ENCODE measurements at places on chromosomes 16 and 17. TPM values are rescaled to one million over a fixed set of nuclear protein-coding genes. Genes with fewer than 3 reads are reported as not detected.

GRB7 gene
- 1.6 TPM for total RNA-seq

DNA sequence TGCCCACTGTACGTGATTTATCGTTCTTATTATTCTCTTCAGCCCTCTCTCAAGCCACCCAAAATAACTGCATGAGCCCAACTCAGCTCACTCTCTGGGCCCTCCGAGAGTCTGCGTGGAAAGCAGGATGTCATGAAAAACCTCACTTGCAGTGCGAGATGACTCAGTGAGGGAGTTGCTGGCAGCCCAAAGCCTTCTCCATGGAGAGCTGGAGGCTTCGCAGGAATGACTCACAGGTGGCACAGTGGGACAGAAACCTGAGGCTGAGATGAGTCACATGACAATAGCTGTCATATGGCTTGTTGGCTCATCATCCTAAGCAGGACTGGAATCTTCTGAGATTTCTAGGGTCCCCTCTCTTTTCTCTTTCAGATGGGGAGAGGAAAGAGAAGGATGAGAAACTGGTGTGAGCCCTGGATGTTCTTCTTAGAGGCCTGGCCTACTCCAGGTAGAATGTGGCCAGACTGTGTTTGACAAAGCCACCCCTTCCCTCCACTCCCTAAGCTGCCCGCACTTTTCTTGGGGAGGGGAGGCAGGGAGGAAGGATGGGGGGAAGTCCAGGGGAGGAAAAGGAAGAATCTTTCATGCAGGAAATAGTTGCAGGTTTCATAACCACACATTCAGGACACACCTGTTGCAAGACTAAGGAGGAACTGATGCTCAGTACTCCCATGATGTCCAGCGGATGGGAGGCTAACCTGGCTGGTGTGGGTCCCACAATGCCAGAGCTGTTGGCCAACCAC lies 160.6 kb upstream of the RPL38 start:
- DNase-seq: peak; percentile 86

CCDC144A gene
- total RNA-seq: 2.5 TPM

- DNase-seq: no peak
Observed at GRCh38 chr16:83682116-83682867, 125.5 kb upstream of the HSBP1 start.

DNA sequence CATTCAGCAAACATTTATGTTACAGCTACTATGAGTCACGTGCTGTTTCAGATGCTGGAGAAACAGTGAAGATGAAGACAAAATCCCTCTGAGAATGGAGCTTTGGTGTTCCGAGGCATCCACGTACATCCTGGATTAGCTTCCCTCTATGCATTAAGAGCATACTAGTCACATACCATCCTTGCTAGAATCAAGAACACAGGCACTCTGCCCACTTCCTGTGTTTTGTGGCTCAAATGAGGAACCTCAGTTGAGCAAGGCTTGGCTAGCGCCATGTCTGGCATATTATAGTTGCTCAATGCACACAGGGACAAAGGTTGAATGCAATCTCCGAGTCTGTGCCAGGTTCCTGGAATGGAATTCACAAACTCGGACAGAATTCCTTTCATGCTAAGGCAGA lies 297.5 kb downstream of the XYLT1 start:
- peak; percentile 80 for DNase-seq

TUBB3 gene
- total RNA-seq: 12.5 TPM

GRCh38 chr17:81025741-81026129 lies 9.2 kb upstream of the BAIAP2 start:
- DNase-seq: peak; percentile 47

- DNase-seq: no peak
Observed at GRCh38 chr17:70317421-70317820, 148.1 kb downstream of the KCNJ2 start.

DNA sequence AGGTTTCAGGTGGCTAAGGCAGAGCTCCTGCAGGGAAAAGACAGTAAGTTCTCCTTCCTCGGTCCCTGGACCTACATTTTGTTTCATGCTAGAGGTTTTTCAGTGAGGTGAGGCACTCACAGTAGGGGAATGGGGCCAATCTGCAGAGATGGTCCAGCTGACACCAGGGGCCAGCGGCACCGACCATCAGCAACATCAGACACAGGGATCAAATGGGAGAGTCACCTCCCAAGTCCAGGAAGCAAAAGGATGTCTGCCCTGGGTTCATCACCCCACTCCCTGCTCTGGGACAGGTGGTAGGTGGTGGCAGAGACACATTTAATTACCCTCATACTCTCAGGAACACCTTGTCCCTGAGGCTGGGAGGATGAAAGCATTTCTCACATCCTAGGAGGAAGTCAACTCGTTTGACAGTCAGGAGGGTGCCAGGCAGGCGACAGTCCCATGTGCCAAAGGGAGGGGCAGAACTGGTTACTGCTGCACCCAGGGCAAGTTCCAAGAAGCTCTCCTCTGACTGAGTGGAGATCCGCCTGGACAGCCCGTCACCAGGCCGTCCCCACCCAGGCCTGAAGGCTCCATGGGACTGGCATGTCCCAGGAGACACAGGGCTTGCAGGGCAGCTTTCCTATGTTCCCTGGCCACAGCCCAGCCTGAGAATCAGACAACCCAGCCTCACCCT lies 19.2 kb downstream of the ATP6V0D1 start:
- DNase-seq: no peak

SLC13A2 gene
- total RNA-seq: not detected

DNA sequence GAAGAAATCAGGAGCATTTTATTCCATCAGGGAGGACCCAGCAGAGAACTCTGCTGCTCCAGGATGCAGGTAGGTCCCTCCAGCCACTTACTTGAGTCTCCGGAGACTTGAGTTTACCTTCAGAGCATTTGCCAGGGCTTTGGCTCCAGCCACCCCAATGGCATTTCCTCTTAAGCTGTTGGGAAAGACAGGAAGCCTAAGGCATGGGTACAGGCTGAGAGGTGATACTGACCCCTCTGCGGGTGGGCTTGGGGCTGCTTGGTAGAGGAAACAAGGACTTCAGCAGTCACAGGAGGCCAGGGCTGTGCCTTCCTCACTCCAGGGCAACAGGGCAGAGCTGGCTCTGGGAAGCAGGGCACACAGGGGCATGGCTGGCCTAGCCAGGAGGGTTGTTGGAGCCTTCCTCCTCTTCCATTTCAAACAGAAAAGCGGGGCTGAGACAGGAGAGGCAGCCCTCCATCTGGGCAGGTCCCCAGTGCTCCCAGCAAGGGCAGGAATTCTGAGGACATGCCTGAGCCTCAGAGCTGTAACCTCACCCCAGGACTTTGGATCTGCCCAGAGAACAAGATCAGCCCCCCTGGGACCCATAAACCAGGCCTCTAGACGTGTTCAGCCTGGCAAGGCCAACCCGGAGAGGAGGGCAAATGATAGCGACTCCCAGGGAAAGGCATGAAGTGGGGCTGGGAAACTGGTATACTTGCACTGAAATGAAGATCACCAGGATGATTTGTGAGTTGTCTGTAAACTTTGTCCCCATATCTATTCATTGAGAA lies 34.4 kb downstream of the NLRC3 start:
- no peak for DNase-seq

GRCh38 chr16:86297391-86297790 lies 212.9 kb upstream of the FOXF1 start:
- no peak for DNase-seq

TMEM88 gene
- total RNA-seq: 16.0 TPM

GRCh38 chr16:4365014-4365406 lies 6.6 kb upstream of the VASN start:
- no peak for DNase-seq

DNA sequence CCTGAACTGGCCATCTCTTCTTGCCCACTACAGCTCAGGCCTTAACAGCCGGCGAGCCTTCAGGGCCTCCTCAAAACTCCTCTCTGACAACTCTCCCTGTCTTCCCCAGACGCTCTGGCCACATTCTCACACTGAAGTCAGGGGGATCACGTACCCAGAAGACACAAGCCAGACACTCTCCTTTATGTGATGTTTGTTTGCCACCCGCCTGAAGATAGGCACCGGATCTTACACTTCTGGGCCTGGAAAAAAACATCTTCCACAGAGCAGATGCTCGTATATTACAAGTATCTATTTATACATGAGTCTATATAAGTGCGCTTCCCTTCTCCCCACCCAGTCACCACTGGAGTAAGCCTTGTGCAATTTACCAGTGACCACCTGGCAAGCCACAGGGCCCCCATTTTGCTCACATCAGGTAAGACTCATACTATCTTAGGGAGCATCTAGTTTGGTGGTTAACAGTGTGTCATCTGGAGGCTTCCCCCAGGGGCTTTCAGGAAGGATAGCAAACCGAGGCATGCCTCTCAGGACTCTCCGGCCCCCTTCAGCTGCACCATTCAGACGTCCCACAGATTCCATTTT lies 349.4 kb downstream of the SOX9 start:
- no peak for DNase-seq

PHLPP2 gene
- 13.1 TPM for total RNA-seq

DNA sequence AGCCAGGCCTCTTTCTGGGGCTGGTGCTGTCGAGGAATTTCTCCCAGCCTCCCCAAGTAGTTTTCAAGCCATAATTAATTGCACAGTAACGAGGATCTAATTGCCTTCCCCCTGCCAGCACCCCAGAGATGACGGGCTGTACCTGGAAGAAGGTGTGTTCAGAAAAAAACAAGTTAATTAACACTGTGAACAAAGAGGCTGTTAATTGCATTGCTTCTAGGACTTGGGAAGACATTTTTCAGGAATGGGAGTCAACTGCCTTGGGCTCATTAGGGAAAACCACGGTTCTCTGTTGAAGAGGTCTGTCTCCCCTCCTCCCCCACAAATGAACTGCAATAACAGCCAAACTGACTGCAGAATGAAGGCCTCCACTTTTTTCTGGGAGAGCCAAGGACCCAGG lies 176.7 kb downstream of the CCT6B start:
- DNase-seq: no peak

MYH3 gene
- 4.4 TPM for total RNA-seq

GRCh38 chr17:74558882-74559519 lies 8.3 kb downstream of the CD300H start:
- DNase-seq: no peak

- no peak for DNase-seq
Observed at GRCh38 chr17:7222093-7222971, 2.6 kb downstream of the ACADVL start.

DNA sequence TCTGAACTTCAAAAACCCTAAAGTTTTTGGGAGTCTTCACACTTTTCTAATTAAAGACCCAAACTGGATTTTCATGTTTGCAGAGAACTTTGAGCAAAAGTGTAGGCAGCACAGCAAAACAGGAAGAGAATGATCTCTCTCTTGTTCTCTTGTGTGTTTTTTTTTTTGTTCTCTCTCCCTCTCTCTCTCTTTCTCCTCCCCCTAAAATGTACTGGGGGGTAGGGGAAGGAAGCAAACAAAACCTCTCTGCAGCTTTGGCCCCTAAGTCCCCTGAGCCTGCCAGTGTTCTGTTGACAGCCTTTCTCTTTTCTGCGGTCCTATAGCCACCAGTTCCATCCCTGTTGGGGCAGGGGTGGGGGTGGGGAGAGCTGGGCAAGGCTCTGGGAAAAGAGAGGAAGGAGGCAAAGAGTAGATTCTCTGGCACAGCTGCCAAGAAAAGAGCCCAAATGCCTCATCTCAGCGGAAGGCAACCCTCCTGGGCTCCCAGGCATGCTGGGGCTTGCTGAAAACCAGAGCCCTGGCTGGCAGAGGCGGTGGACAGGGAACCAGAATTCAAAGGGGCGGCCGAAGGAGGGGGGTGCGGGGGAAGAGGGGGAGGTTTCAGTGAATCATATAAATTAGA lies 295.3 kb downstream of the SOX9 start:
- no peak for DNase-seq

DNA sequence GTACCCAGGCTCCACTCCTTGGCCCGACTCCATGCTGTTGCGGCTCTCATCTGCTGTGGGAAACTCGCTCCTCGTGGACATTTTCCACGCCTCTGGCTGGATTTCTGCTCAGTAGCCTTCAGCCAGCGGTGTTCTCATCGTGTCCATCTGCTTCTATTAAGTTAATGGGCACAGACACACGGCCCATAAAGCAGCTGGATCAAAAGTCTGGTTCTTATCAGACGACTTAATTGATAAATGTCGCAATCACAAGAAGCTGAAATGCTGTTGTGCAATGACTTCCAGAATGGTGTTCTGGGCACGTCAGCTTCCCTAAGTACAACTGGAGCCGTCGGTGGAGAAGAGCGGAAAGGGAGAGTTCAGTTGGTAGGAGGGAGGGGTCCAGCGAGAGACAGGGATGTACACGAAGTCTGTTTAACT lies 211.7 kb upstream of the CHMP6 start:
- DNase-seq: no peak

DNA sequence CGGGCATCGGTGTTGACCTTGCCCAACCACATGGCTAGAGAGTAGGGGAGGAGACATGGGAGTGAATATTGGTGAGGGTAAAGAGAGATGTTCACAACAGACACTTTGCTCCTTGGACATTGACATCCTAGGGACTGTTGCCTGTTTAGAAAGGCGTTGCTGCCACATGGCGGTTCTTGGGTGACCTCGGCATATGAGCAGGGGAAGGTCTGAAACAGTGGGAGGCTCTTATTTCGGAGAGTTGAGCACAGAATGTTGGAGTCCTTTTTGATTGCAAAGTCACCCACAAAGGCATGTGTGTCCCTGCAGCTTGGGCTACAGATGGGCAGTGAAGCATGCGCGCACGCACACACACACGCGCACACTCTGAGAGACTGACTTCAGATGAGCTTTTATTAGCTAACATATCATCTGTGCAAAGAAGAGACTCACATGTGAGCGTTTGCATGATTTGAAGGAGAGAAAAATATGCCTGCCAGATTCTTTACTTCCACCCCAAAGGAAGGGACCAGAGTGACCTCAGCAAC lies 104.4 kb downstream of the SHISA9 start:
- DNase-seq: no peak

DNA sequence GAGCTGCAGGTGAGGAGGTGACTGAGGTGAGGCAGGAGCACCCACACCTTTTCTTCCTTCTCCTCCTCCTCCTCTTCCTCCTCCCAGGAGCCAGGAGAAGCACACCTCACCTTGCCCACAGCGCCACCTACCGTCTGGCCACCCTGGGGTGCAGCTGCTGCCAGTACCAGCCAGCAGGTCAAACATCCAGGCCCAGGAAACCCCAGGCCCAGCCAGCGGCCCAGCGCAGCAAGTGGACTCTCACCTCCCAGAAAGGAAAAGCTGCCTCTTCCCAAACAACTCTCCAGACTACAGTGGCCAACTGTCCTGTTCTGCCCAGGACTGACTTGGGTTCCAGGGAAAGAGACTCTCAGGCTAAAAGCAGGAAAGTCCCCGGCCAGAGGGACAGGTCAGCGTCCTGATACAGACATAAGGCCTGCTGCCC lies 22.7 kb downstream of the PEMT start:
- DNase-seq: peak; percentile 71
